ENCODE measurements at places on chromosomes 2 and 18.
A peak's percentile ranks its signal among the peaks of the same experiment; 100 is the strongest.

- DNase-seq: no peak
Observed at GRCh38 chr2:217990389-217990788, 12.4 kb downstream of the TNS1 start.

GRCh38 chr2:35598310-35598709 lies 757.3 kb upstream of the CRIM1 start:
- DNase-seq: no peak

GRCh38 chr2:100780203-100781008 lies 39.5 kb upstream of the NPAS2 start:
- no peak for DNase-seq

DNA sequence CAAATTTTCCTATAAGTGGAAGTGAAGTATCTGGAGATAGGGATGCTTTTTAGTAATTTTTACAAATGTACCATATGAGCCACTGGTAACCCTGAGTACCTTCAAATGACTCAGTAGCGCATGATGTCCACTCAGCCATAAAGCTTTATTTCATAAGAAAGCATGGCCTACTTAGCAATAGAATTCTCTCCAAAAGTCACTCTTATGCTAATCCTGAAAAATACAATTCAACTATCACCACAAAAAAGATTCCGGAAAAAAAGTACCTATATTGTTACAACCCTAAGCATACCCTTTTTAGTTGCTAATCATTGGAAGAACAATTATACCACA lies 732.2 kb downstream of the SOCS6 start:
- DNase-seq: no peak

- peak; percentile 47 for DNase-seq
Observed at GRCh38 chr2:109129356-109129920, 433 bp downstream of the SH3RF3 start.

GRCh38 chr2:23600346-23600745 lies 215.4 kb downstream of the KLHL29 start:
- DNase-seq: no peak

- DNase-seq: peak; percentile 48
Observed at GRCh38 chr18:23689031-23689615, at the start of gene LAMA3. Gene LAMA3, plus strand, starts transcription at chr18:23689453. Its CDS starts 231 bp downstream, at chr18:23689684.

DNA sequence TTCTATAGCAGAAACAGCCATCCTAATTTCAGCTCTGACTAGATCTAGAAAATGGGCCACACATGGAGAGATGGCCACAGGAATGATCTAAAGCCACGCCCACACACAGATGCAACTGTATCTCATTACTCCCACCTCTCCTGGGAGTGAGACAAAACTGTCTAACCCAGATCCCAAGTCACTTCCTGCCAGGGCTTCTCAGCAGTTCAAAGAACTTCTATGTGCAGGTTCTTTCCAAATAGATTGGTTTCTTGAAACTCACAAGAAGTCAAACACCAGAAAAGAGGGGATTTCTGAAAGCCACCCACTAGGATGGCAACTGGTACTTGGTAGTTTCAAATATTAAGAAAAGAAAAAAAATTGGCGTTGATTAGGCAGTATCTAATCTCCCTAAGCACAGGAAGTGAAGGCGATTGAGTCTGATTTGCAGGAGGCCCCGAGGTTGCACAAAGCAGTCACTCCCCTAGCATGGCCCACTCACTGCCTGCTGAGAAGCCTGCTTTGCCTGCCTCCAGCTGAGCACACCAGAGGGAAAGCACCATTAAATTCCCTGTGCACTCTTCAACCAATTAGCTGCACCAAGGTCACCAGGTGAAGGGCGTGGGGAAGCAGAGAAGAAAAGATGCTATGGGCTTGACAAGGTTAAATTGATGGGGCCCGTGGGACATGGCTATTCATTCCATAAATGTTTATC lies 51.1 kb downstream of the PAPOLG start:
- peak; percentile 44 for DNase-seq

GRCh38 chr2:62306751-62307468 lies 111.0 kb downstream of the B3GNT2 start:
- DNase-seq: peak; percentile 18

- DNase-seq: no peak
Observed at GRCh38 chr2:113677330-113677729, 50.3 kb downstream of the RABL2A start.

DNA sequence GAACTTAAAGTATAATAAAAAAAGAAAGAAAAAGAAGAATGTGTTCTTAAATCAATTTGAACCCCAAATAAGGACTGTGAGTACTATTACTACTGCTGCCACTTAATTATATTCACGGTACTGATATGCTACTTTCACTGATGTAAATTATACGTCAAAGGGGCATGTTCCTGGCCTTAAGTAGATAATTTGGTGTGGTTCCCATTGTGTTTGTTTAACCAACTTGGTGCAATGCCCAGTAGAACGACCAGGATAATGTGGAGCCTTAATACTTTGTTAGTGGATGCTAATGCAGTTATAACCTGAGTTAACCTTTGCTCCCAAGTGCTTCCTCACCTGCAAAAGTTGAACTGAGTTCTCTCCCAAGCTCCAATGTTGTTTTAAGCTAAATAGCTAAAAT lies 142.0 kb downstream of the NR4A2 start:
- DNase-seq: no peak

DNA sequence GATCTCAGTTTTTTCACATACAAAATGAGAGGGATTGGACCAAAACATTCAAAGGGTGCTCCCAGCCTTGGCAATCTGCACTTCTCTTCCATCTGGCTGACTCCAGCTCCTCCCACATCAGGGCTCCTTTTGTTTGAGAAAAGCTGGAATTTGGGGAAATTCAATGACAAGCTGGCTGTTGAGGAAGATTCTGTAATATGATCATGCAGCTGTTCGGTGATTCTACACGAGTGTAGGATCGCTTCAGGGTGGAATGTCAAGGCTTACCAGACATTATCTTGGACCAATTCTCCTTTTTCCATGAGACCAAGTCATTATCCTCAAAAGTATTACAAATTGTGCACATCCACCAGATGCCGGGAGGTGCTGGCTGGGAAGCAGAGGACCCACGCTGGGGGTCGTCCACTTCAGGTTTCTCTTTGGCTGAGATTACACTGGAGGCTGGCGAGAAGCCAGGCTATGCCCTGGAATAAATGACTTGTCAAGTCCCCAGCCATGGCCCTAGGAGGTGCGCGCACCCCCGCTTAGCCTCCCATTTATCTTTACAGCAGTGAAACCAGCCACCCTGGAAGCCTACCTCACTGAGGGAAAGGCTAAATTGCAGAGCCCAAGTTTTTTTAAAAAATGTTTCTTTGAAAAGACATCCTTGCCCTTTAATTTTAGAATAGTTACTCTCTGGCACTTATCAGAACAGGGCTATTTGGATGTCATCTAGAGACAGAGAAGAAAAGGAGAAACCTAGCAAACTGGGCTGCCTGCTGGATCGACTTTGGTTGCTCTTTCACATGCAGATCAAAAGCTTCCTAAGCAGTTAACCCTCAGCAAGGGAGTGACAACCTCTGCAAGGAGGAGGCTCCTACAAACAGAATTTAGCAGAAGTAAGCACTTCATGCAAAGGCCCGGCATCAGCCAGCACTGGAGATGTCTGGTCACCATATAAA lies 42.5 kb upstream of the LCLAT1 start:
- DNase-seq: peak; percentile 19

DNA sequence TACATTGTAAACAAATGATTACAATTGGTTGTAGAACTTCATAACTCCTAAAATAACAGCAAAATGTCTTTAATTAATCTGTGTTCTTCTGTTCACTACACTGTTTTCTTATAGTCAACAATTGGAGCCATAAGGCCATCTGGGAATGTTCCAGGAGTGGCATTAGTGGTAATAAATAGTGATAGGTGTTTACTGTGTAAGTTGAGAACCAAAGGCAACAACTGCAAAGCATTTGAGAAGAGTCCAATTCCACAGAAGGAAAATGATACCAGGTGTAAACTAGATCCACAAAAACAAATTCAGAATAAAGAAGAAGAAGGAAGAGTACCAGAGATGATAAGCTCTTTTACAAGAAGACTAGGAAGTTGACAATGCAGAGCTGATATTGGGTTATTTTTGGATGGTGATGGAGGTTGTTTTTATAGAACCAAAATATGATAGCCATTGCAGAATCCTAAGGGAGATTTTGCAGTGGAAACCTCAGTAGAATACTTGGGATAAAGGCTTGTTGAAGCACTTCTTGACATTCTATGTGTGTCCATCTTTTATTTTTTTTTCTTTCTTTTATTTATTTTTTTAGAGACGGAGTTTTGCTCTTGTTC lies 52.9 kb downstream of the ANTXR1 start:
- DNase-seq: no peak

- no peak for DNase-seq
Observed at GRCh38 chr2:47150175-47150574, 4.9 kb downstream of the STPG4 start.

GRCh38 chr2:158655628-158656027 lies 139.5 kb upstream of the DAPL1 start:
- DNase-seq: no peak

Measured in CD4-positive, alpha-beta T cell treated with Interleukin-17A for 4 hours (primary cell).